CD4-positive, alpha-beta T cell treated with Interleukin-6 for 4 hours (primary cell): ENCODE measurements at places on chromosomes 1 and 21.

GRCh38 chr1:227920896-227921295, 26.8 kb downstream of the WNT9A start:
- DNase-seq: no peak

- DNase-seq: no peak
These were observed 48.5 kb upstream of the TTC39A start for GRCh38 chr1:51378871-51379270.

GRCh38 chr21:42863504-42863870, 15.9 kb downstream of the WDR4 start:
- DNase-seq: no peak

GRCh38 chr1:189499736-189500135, 977.9 kb downstream of the BRINP3 start:
- no peak for DNase-seq

GRCh38 chr1:14245954-14246353, 352.5 kb upstream of the KAZN start:
- no peak for DNase-seq
